ENCODE measurements at places on chromosomes 6 and 20. TPM values are rescaled to one million over a fixed set of nuclear protein-coding genes. Genes with fewer than 3 reads are reported as not detected.
A peak's percentile ranks its signal among the peaks of the same experiment; 100 is the strongest.

LGSN gene
- total RNA-seq = 10.8 TPM

DNA sequence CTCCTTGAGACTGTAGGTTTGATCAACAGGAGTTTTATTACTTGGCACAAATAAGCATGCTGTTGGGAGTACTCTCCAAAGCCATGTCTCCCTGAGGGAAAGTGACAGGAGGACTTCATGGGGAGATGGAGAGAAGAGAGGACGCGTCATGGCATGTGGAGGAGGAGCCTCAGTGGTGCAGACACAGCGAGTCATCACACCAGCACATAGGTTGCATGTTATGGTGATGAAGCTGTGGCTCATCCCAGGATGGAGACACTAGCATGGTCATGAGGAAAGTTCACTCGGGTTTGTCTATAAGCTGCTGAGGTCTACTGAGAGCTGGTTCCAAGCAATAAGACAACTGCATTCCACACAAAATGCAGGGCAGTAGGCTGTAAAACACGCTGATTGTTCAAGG lies 13.2 kb upstream of the SSTR4 start:
- no peak for DNase-seq

DNA sequence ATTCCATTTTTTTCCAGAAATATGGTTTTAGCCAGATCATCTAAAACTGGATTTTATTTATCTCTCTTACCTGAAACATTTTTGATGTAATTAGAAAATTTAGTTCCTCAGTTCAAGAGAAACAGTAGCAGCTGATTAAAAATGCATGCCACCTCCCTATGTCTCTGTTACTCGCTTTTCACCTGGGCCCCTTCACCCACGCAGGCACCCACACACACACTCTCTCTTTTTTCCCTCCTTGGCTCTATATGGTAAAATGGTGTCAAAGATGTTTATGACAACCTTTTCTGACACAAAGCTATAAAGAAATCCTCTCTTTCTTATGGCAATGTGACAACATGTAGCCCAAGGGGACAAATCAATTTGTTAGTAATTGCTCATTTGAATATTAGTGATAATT lies 5.8 kb upstream of the SGK1 start:
- no peak for DNase-seq

DNA sequence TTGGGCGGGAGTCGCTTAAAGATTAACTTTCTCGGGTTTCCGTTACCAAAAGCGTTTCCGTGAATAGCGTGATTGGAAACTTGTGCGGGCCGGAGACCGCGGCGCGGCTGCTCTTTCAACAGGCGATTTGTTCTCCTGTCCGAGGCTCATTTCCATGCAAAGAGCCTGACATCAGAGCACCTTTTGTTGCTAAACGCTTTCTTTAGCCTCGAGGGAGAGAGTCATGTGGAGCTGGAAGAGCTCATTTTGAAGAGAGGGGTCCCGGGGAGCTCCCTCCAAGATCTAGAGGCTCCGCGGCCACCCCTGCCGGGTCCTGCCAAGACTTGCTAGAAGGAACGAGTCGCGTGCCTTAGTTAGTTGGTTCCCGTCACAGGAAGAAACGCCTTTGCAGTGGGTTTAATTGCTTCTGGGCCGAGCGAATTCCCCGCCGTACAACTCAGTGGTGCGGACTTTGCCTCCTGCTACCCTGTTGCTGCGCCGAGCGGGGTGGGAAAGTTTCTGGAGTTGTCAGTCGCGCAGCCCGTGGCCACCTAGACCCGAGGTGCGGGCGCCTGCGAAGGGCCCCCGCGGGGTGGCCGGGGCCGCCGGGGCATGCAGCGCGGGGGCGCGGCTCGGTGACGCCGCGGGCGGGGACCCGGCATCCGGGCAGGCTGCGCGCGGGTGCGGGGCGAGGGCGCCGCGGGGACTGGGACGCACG lies at the start of gene SASH1:
TSS of gene SASH1 (plus strand) at position 489 of the 697 bp plus-strand sequence. CDS start 230 bp downstream, outside the sequence.
- DNase-seq = peak; percentile 82

CBFA2T2 gene
- total RNA-seq = 30.6 TPM

- DNase-seq = peak; percentile 92
Observed at GRCh38 chr20:45771182-45771759, 20.4 kb downstream of the WFDC3 start.

LSM2 gene
- total RNA-seq = 56.3 TPM

GRCh38 chr20:43789593-43789992 lies 62.8 kb upstream of the GTSF1L start:
- no peak for DNase-seq

EBF4 gene
- 7.5 TPM for total RNA-seq

DNA sequence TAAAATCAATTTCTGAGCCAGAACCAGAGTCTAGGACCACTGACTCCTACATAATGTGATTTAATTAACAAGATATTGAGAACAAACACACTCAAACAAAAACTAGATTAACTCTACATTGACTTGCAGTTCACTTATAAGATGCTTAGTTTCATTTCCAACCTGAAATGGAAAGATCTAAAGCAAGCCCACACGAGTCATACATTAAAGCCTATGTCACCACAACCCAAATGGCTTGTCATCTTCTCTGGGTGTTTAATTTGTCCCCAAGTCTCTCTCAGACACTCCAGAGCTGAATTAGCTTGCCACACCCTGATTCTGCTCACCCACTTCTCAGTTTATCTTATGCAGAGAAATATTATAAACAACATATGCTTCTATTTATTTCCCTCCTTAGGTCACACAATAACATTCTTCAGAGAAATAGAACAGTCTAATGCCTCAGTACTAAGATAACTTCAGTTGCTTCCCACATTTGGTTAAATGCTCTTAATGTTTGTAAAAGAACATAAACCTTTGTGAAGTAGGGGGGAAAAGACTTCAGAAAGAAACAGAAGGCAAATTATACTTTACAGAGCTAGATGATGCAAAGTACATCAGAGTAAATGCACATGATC lies 8.8 kb upstream of the FBXO30 start:
- DNase-seq = no peak

DNA sequence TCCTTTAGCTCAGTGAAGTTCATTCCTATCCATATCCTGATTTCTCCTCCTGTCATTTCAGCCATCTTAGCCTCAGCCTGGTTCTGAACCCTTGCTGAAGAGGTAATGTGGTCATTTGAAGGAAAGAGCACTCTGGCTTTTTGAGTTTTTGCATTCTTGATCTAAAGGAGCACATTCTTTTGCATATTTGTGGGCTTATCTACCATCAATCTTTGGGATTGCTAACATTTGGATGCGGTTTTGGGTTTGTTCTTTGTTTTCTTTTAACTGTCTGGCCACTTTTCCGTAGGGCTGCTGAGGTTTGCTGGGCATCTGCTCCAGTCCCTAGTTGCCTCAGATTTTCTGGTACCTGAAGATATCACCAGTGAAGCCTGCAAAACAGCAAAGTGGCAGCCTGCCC lies 238.3 kb downstream of the EPM2A start:
- DNase-seq = no peak
